Esophagus squamous epithelium (tissue), 5 donors: ENCODE measurements at places on chromosomes 1 and 21.

GRCh38 chr1:57319165-57319564, 104.7 kb downstream of the DAB1 start:
- DNase-seq: no peak

DNA sequence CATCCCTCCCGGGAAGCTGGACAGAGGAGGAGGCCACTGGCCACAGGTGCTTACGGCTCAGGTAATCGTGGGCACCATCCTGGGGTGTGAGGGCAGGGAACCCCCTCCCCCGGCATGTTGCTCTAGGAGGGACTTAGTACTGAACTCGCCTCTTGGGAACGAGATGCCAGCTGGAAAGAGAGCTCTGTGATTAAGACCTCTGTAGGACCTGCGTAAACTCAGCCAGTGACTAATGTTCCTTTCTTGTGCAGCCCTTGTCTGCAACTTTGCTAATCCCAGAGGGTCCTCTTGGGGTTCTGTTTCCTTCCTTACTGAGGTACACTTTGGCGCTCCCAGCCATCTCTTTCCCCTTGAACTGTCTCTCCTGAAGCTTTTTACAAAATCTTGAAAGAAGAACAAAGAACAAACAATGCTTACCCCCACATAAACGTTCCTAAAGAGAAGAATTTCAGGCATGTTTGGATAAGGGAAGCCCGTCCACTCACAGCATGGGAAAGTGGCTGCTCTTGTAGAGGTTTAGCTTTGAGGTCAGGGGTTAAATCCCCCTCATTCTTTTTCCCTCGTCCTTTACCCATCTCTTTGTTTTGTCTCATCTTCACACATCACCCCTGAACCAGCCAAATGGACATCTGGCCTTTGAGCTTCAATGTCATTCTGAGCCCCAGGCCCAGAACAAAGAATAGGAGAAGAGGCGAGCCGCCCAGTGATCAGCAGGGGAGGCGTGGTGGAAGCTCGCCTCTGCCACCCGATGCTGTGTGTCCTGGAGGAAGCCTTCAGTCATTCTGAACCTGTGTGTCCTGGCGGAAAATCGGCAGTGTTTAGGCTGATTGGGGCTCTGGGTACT, 37.4 kb downstream of the CITED4 start:
- DNase-seq: no peak

GRCh38 chr21:38429011-38429410, 69.3 kb downstream of the ERG start:
- DNase-seq: no peak

GRCh38 chr1:230668227-230668626, 25.9 kb downstream of the COG2 start:
- DNase-seq: no peak

DNA sequence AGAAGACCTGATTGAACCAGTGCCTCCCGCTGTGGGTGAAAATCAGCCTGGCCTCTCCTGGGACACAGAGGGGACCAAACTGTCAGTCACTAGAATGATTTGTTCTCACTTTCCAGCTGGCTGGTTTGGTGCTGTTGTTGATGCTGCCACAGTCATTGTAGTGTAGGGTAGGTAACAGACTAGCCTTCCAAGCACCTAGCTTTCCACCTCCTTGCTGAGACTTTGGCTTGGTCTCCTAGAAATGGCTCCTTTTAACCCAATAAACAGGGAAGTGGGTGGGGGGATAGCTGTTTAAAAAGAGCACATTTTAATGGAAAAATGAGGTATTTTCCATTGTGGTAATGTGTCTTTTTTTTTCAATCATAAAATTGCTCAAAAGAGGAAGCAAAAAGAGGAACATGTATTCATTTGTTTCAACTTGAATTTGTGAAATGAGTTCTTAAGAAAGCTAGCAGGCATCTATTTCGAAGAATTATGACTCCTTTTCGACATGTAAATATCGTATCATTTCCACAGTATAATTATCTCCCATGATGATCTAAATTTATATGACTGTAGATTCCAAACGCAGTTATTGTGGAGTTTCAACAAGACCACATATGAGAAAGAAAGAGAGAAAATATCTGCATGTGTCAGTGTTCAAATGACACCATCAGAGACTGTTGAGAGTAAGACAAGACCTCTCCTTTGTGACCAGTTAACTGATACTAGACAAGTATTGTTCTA, 190.1 kb downstream of the HLX start:
- no peak for DNase-seq

DNA sequence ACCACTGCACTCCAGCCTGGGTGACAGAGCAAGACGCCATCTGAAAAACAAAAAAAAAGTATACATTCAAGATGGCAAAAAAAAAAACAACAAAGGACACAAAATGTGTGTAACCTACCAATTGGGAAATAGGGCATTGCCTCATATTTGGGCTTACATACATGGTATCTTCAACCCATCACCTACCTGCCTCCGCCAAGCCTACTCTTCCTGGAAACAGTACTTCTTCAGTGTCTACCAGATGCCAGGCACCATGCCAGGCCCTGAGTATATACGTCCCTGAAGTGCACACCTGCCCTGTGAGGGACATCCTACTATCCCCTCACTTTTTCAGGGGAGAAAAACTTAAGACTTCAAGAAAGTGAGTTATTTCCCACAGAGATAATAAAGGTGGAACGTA, 160.2 kb downstream of the TOMM20 start:
- no peak for DNase-seq

- DNase-seq: no peak
Measured at GRCh38 chr1:150507912-150508864, at the start of gene ECM1. Gene ECM1 (plus strand): TSS chr1:150508109. CDS start chr1:150508210, 101 bp downstream.

- no peak for DNase-seq
Measured at GRCh38 chr1:76713535-76713934, 153.7 kb upstream of the ST6GALNAC5 start.
